Calu3 (cell line): ENCODE measurements at places on chromosomes 1 and 21. TPM values are rescaled to one million over a fixed set of nuclear protein-coding genes. Genes with fewer than 3 reads are reported as not detected.

OR6P1 gene
- not detected in 2 replicates for total RNA-seq

DNAH14 gene
- 64.3 and 66.8 TPM in 2 replicates for total RNA-seq

PRELP gene
- not detected in 2 replicates for total RNA-seq

SLAMF8 gene
- total RNA-seq, result not detected in 2 replicates
